ENCODE measurements at places on chromosomes 12 and 14. TPM values are rescaled to one million over a fixed set of nuclear protein-coding genes. Genes with fewer than 3 reads are reported as not detected.

PNN gene
- polyA plus RNA-seq = 17.0 TPM

XPOT gene
- 17.1 TPM for polyA plus RNA-seq

GRCh38 chr14:104101086-104101621 is 15.7 kb downstream of the ASPG start:
- DNase-seq = peak; percentile 52

GRCh38 chr12:128612150-128612850 is 211.5 kb downstream of the SLC15A4 start:
- DNase-seq = no peak

DNA sequence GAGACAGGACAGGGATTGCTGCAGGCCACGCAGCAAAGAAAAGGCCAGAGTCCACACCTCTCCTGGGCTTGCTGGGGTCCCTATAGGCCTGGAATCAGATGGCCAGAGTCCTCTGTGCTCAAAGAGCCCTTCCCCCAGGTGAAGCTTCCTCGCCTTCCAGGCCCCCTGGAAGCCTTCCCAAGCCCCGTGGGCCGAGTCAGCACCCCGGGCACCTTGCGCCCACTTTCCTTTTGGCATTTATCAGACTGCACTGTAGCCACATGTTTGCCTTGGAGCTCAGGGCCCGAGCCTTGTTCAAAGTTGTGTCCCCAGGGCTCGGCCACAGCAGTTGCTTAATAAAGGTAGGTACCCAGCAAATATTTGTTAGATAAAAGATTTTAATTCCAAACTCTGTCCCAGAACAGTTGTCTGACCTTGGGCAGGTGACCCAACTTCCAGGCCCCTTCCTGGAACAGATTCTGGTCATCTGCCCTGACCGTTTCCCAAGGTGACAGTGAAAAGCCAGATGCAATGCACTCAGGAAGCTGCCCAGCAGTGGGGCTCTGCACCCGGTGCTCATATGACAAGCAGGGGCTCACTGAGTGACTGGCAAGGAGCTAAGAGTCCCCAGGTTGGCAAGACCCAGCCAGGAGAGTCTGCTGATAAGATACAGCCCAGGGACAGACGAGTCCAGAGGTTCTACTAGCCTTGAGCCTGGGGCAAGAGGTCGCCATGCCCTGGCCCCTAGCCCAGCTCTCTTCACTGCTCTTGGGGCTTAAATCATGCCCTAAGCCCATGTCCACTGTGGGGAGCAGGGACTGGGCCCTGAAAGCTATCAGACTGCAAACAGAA is 81.2 kb downstream of the PITPNM2 start:
- no peak for DNase-seq

- DNase-seq = no peak
These were observed 163.8 kb upstream of the CCDC198 start for GRCh38 chr14:57657487-57657886.

- peak; percentile 88 for DNase-seq
These were observed 29.5 kb upstream of the RPLP0 start for GRCh38 chr12:120230326-120230973.

- no peak for DNase-seq
These were observed 96.1 kb downstream of the KSR2 start for GRCh38 chr12:117872546-117873169.

- DNase-seq = no peak
These were observed 139.3 kb upstream of the LMNTD1 start for GRCh38 chr12:25692115-25693035.

All from psoas muscle (tissue), 8 donors.